ENCODE measurements at places on chromosomes 2 and 18.

GRCh38 chr2:23745726-23746105, 181.2 kb downstream of the ATAD2B start:
- no peak for DNase-seq

- no peak for DNase-seq
Observed at GRCh38 chr2:11174222-11174621, 19.0 kb downstream of the SLC66A3 start.

GRCh38 chr18:44393406-44393805, 287.3 kb upstream of the SETBP1 start:
- no peak for DNase-seq

DNA sequence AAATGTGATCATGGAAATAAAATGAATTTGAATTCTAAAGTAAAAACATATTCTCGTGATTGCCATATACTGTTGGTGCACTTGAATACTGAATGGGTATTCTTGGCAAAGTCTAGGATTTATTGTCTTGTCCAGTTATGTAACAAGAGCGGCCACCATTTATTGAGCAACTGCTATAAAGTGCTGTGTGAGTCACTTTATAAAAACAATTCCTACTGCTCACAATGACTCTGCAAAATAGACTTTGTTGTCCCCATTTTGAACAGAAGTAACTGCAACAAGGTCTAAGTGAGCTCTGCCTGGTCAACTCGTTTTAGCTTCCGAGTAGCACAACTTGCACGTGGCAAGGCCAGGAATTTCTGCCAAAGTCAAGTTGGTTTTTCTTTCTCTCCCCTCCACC, 995.6 kb upstream of the FANCL start:
- DNase-seq, result no peak

DNA sequence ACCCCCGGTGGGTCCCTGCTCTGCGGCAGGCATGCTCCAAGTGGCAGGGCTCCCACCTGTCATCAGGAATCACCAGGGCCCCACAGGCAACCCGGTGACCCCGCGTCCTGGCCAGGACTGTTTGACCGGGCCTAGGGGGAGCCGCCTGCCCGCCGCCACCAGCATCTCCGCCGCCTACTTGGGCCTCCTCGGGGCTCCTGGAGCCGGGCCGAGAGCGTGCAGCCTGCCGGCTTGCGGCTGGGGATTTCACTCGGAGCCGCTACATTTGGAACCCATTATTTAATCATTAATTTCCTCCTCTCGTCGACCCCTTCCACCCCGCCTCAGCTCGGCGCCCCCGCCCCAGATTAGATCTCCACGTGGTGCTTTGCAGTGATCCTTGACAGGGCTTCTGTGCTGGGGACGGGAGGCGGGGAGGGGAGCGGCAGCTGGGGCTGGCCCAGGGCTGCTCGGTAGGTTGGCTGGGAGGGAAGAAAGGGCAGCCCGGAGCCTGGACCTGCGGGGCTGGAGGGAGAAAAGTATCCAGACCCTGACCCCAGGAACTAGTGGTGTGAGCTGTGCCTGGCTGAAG, 295.4 kb downstream of the CYP26B1 start:
- DNase-seq, result no peak

GRCh38 chr2:128169497-128169896, 78.5 kb downstream of the UGGT1 start:
- no peak for DNase-seq

DNA sequence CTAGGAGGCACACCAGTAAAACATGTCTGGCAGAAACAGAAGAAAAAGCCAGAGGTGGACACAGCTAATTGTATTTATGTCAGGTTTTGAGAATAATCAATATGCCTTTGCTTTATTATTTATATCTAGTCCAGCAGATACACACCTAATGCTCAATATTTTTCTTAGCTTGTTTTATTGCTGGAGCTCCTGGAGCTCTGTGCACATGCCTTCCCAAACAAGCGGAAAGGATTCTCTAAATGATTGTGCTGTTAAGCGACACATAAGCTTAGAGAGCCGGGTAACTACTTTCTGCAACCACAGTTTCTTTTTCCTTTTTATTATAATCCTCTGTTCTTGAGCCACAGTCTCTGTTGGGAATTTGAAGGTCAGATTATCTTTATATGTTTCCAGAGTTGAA, 177.3 kb upstream of the ST6GAL2 start:
- no peak for DNase-seq

DNA sequence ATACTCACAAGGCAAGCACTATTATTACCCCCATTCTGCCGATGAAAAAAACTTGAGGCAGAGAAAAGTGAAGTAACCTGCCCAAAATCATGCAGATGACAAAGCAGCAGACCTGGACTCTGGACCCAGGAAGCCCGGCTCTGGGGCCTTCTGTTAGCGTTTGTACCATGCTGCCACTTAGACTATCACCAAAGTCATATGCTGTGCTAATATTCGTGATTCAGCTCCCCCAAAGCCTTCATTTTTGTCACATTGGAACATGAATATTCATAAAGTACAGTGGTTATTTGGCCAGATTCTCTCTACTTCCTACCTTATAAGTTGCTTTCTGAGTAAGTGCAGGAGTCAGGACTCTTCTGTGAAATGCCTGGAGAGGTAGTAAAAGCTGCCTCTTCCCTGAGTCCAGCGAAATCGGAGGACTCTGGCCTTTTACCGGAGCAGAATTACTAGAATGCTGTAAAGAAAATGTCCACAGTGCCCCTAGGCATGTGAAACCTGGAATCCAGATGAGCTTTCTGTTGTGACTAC, 86.7 kb downstream of the FTCDNL1 start:
- DNase-seq, result no peak

GRCh38 chr2:175062787-175063585, 57.8 kb upstream of the CHN1 start:
- no peak for DNase-seq

- no peak for DNase-seq
Observed at GRCh38 chr2:15243762-15244161, 317.4 kb downstream of the NBAS start.

- DNase-seq, result no peak
Observed at GRCh38 chr2:127608061-127609030, 37.6 kb upstream of the GPR17 start.

DNA sequence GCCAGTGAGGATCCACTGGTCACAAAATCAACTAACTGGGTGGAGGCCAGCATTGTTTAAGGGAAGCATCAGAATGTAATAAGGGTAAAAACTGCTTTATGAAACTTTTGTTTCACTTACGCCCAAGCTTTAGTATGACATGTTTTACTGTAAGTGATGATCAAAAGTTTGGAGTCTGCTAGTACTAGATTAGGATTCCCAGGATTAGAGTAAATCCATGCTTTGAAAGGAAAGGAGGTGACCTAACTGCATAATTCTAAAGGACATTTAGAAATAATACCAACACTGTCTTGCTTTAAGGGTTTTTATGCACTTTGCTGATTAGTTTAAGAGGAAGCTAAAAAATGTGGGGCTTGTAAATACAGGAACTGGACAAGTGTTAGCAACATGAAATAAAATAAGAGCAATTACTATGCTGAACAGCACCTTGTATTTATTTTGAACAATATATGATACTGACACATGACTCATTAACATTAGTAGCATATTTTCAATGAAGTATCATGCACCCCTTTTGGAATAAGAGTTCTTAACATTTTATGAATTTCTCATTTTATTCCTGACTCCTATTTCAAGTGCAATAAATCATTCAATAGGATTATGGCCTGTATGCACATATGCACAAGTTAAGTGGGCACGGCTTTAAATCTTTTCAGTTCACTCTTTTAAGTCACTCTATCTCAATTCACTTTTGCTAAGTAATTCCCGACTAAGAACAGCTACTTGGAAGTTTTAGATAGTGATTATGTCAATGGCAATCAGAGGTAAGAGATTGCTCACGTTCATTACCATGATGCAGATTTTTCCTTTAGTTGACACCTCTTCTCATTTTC, 62.5 kb downstream of the STK39 start:
- no peak for DNase-seq

DNA sequence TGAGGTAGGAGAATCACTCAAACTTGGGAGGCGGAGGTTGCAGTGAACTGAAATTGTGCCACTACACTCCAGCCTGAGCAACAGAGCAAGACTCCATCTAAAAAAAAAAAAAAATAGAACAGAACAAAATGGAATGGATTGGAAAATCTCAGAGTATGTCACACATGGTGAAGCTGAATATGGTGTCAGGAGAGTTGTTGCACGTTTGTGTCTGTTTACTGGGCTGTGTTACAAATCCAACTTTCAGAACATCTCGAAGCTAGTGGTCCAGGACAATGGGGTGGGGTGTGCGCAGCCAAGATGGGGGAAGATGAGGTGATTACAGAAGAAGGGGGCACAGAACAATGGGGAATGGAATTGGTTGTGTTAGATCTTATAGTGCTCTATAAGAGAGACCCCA, 17.6 kb downstream of the SAG start:
- DNase-seq, result no peak

- no peak for DNase-seq
Observed at GRCh38 chr18:34604591-34604990, 105.5 kb upstream of the DTNA start.

GRCh38 chr2:176484838-176485237, 215.6 kb downstream of the MTX2 start:
- no peak for DNase-seq

GRCh38 chr2:17934721-17935120, 56.3 kb downstream of the KCNS3 start:
- no peak for DNase-seq

- DNase-seq, result no peak
Observed at GRCh38 chr2:8239531-8240088, 442.2 kb upstream of the ID2 start.

DNA sequence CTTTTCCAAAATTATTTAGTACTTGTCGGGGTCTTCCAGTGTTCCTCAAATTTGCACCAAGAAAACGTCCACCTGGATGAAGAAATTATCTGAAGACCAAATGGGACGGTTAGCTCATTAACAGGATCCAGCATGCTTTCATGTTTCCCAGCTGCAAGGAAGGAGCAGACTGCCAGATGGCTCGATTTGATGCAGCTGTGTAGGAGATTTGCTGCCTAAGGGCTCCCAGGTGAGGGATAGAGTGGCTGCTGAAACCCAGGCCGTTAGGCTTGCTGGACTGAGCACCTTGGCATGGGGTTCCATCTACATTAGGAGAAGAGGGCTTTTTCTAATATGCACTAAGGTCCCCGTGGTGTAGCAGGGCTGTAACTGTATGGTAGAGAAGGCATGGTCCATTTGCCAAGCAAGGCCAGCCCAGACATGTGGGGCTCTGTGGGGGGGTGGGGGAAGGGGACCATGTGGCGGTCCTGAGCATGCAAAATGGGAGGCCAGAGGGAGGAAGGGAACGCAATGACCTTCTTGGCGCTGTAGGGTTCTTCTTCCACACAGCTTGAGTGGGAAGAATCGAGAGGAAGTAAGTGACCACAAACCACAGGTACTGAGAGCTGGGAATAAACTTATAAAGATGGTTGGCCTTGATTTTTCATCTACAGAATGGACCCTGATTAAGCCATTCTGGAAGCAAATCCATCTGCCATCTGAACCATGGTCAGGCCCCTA, 144.0 kb downstream of the TMEM163 start:
- no peak for DNase-seq

GRCh38 chr18:43396266-43396665, 119.0 kb upstream of the SYT4 start:
- no peak for DNase-seq

GRCh38 chr18:7902399-7902839, 335.3 kb downstream of the PTPRM start:
- no peak for DNase-seq

DNA sequence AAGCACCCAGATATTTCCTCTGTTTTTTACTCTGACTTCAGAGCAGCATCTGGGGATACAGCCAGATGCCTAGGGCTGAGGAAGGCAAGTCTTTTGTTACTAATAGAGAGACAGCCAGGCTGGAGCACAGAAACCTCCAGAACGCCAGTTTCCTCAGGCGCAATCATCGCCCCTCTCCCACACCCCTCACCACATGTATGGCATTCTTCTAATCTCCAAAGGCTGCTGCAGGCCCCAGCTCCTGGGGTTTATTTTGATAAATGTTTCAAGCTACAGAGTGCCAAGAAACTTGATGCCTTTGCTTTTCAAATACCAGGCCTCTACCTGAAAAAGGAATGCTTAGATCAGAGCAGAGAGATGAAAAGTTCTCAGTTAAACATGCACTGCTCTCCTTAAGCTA, 283.6 kb downstream of the RBM43 start:
- DNase-seq, result no peak

Data from activated T-cell treated with anti-CD3 and anti-CD28 coated beads for 4 hours (primary cell).